ENCODE measurements at places on chromosomes 2 and 18.

DNA sequence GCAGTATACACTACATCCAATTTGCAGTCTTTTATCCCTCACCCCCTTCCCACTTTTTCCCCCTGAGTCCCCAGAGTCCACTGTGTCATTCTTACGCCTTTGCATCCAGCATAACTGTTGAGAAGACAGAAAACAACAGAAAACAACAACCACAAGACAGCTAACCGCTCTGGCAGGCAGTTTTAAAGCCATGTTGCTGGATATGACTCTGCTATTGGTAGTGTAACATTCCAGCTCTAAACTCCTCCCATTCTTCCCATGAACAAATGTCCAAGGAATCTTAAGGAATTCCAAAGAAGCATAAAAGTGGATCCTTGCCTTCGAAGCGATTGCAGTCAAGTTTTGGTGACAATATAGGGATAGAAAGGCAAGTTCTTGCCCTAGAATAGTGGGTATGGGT, 599.1 kb downstream of the NYAP2 start:
- no peak for DNase-seq

- DNase-seq, result no peak
Observed at GRCh38 chr2:57602733-57603132, 443.9 kb upstream of the VRK2 start.

DNA sequence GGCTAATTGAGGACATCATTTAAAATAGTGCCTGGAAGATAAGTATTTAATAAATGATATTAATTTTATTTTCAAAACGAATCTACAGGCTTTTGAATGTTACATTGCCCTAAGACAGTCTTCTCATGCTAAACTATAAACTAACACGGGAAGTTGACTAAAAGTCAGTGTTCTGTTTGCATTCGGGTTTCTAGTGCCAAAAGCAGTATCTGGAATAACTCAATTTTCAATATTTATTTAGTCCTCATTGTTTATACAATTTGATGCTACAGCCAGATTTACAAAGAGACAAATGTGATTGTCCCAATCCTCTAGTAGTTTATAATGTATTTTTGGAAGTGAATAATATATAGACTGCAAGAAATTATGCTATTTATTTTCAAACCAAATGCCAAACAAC, 429.2 kb downstream of the LRP1B start:
- no peak for DNase-seq

DNA sequence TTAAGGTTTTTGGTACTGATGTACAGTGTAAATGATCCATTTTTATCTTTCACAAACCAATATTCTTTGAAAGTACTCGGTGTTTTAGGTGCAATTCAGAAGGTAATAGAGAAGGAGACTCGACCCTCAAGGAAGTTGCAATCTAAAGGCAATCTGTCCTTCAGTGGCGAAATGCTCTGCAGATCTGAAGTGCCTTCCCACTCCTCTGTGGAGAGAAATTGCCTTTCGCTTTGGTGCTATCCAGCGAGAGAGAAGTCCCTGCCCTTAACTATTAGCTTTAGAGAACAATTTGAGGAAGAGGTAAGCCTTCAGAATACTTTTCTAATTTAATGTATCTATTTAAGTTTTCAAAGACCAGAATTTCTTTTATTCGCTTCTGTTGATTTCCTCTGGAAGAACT, 371.8 kb upstream of the FANCL start:
- DNase-seq, result no peak

- DNase-seq, result no peak
Observed at GRCh38 chr2:64639691-64640090, 14.0 kb downstream of the SERTAD2 start.

GRCh38 chr18:72444111-72444797, 99.9 kb downstream of the CBLN2 start:
- DNase-seq, result no peak

DNA sequence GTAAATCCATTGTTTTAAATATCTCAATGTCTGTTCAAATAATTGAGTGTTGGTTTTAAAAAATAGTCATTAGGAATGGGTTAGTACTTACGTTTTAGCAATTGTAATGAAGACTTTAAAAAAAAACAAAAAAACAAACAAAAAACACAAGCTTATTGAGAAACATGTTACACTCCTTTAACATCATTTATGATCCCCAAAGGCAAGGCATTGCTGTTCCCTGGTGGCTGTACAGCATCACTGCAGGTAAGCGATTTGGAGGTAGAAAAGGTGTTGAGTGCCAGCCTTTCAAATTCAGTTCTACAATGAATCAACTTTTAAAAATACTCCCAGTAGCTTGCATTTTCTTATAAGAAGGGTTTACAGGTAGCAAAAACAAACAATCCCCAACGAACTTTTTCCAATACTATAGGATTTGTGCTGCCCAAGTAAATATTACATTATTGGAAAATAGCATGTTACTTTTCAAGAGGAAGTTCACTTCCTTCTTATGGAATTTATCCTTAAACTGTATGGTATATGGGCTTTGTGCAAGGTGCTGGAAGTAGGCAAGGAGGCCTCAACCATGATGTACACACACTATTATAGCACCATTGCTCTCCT, 27.5 kb downstream of the CNRIP1 start:
- no peak for DNase-seq

- DNase-seq, result no peak
Observed at GRCh38 chr2:42913280-42913878, 121.0 kb upstream of the HAAO start.

- DNase-seq, result no peak
Observed at GRCh38 chr2:151730262-151730975, 3.9 kb downstream of the NEB start.

DNA sequence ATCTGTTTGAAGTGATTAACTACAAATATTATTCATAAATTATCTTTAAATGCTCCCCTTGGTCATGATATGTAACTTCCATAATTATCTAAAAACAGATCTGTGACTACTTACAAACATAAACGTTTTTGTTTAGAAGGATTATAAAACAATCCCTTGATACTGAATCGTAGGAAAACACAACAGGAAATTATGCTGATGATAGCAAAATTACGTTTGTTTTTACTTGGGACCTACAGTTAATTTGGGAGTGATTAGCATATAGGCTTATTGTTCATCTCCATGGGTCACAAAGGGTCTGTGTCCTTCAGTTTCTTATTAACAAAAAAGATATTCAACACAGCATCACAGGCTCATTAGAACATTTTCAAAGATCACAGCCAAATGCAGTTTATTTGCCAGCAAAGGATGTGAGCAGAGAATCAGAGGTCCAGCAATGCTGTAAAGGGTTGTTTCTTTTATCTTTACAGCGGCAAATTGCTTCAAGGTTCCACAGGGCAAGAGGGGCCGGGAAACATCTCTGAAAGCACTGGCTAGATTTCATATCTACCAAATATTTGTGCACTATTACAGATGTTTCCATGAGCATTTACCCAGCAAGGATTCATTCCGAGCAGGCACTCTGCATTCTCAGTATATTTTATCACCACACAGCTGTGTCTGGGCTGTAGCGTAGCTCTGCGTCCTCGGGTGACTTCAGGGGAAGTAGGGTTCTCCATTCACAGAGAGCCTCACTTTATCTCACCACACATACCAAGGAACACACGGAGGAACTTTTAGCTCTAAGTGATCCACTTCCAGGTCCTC, 4.1 kb downstream of the CCDC195 start:
- DNase-seq, result no peak

DNA sequence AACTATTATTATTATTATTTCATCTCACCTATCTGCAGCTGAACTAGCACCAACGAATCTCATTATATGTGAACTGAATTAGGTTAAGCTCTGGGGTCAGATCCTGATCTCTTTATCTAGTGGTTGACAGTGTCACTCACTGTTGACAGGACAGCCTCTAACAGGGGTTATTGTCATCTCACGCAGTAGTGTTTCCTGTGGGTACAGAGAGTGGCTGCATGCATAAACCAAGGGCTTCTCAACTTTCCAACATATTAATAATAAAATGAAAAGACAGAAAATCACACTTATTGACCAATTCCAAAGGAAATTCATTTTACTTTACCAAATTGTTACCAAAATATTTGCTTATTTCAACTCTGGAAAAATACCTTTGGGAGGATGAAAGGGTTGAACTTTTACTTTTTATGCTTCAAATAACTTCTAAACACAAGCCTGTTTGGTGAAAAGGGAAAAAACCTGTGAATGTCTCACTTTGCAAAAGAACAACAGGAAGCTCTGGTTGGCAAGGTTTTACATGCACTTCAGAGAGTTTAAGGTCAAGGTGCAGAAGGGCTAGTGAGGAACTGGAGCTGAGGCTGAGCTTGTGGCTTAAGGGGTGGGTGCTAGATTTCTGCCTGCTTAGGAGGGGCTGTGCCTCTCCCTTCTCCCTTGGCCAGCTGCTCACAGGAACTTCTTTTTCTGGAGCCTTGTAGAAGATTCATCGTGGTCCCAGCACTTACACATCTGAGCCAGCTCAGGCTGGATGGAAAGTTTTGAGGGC, 72.6 kb downstream of the CTAGE1 start:
- DNase-seq, result no peak

GRCh38 chr2:23636426-23636825, 251.4 kb downstream of the KLHL29 start:
- no peak for DNase-seq

GRCh38 chr2:46239847-46240181, 57.4 kb upstream of the EPAS1 start:
- DNase-seq, result peak; percentile 18

- no peak for DNase-seq
Observed at GRCh38 chr2:239181074-239181902, 219.5 kb downstream of the HDAC4 start.

DNA sequence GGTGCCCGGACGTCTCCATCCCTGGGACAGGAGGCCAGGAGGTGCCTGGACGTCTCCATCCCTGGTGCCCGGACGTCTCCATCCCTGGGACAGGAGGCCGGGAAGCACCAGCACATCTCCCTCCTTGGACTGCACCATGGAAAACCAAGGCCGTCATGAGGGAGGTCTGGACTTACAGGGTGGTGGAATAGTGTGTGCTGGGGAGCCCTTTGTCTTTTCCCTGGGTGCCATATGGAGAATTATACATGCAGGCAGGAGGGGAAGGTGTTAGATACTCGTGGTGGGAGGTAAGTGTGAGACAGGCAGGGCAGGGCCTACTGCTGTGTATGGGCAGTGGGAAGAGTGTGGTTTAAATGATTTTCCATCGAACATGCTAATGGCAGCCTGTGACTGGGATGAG, 52.9 kb downstream of the RTP5 start:
- no peak for DNase-seq

- DNase-seq, result no peak
Observed at GRCh38 chr2:17765398-17765797, 11.5 kb downstream of the GEN1 start.

GRCh38 chr18:25843791-25844190, 246.6 kb downstream of the SS18 start:
- no peak for DNase-seq

DNA sequence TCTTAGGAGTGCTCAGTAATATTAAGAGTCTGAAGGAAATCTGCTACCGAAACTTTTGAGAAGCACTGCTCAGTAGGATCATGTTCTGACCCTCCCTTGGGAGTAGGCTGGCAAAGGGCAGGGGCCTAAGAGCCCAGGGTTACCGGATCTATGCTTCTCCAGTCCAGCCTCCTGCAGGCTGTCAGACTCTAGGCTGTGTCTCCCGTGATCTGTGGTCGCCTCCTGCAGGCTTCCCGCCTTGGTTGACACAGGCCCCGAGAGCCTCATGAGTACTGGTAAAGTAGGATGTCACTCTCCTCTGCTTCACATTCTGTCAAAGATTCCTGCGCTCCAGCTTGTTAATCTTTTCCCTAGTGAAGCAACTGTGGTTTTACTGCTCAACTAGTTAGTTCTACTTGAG, 647.8 kb upstream of the RAB6C start:
- DNase-seq, result no peak

DNA sequence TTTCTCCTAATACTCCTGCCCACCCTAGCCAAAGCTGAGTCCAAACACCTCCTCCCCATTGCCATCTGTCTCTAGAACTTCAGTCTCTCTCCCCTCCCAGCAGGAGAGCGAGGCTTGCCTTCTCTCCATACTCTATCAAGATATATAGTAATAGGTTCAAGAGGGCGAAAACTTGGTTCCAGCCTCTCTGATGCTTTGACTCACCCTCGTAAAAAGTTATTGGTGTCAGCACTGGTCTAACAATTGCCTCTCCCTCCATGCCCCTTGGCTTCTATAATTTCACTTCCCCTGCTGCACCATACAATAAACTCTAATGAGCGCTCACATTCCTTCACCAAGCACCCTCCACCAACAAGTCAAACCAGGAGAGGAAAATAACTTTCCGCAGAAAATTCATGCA, 797.3 kb downstream of the BCL11A start:
- DNase-seq, result no peak

- DNase-seq, result no peak
Observed at GRCh38 chr2:41854227-41854626, 193.6 kb upstream of the PKDCC start.

DNA sequence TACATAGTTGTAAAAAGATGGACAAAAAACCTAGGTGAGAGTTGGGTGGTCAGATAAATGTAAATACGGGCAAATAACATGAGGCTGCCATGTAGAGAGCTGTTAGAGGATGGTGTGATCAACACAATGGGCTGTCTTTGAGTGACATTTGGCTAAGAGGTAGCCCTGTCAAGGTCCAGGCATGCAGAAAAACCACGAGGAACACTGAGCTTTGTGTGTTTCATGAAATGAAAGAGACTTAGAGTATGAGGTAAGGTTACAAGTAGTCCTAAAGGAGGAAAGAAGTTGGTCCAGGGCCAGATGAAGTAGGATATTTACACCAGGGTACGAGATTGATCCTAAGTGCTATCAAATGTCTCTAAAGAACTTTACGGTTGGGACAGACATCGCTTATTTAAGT, 160.9 kb downstream of the RDH14 start:
- DNase-seq, result no peak

GRCh38 chr2:241968417-241968816, 98.9 kb downstream of the RTP5 start:
- DNase-seq, result no peak

- no peak for DNase-seq
Observed at GRCh38 chr2:110660558-110660957, 17.3 kb downstream of the BUB1 start.

DNA sequence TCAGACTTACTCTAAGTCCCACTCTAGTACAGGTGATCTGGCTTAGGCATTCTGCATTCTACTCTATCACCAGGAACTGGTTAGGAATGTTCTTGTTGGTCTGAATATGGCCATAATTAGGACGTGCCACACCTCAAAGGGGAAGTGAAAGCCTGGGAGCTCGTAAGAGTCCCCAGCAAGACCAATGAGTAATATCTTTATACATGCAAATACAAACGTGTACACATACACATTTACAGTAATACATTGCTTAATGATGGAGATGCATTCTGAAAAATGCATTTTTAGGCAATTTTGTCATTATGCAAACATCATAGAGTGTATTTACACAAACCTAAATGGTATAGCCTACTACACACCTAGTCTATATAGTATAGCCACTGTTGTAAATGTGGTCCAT, 19.5 kb upstream of the ERCC3 start:
- DNase-seq, result no peak

- no peak for DNase-seq
Observed at GRCh38 chr2:140744379-140744778, 1386.4 kb downstream of the LRP1B start.

DNA sequence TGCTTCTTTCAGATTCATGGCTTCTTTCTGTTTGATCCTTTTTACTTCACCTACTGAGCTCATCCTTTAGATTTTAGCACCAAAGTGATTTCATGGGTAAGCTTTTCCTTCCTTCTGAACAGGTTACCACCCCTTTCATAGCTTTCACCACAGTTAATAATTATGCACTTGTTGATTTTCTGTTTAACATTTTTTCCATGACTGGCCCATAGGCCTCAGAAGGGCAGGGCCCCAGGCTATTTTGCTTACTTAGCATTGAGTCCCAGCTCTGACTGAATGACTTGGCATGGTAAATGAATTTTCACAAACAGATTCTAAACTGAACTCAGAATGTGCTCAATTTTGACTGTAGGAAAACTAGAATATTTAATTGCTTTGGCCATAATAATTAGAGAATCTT, 177.0 kb downstream of the GCA start:
- no peak for DNase-seq
